T-helper 2 cell (primary cell): ENCODE measurements at places on chromosomes 1 and 21.

DNA sequence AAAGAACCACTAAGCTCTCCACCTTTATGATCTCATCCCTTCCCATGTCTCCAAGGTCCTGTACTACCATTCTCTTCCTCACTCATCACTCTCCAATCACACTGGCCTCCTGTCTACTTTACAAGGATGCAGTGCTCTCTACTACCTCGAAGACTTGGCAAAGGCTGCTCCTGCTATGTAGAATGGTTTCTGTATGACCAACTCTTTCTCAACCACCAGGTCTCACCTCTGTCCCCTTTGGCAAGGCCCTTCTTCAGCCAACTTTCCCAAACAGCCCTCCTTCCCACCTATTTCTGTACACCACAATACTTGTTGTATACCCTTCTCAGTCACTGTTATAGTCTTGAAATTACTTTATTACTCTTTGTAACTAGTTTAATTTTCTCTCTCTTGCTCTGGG lies 41.2 kb downstream of the FYB2 start:
- DNase-seq: no peak

- no peak for DNase-seq
Observed at GRCh38 chr1:108041360-108042142, 76.6 kb upstream of the VAV3 start.

DNA sequence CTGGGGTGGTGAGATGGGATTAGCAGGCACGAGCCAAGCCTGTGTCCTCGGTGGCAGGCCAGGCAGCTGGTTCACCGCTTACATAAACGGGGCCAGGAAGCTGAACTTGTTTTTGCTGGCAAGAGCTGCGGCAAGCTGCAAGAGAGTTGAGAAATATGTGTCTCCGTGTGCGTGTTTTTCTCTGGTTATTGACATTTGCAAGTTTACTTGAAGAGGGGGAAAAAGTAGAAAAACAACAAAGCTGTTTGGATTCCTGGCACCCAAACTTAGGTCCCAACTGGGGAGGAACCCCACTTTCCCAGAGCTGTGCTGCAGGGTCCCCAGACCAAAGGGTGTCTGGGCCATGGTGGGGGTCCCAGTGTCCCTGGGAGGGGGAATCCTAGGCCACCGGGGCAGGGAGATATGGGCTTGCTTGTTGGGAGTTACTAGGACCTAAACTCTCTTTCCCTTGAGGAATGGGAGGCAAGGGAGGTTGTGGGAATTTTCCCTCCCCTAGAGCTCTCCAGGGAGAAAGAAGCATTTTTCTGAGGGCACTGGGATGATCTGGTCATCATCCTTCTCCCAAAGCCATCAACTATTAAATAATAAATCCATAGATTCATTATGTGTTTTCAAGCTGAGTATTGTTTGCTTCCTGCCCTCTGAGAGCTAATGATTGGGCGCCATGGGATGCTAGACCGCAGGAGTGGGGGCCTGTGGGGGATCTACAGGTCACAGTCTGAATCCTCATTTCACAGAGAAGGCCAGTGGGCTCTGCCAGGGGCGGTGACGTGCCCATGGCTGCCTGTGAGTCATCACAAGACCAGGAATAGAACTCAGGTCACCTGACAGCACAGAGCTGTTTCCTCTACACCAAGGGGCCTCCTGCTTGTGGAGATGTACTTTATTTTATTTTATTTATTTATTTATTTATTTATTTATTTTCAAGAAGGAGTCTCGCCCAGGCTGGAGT lies 14.8 kb downstream of the IL6R start:
- peak; percentile 44 for DNase-seq

- DNase-seq: no peak
Observed at GRCh38 chr1:117094841-117095604, 26.5 kb downstream of the TRIM45 start.

- DNase-seq: no peak
Observed at GRCh38 chr1:208446271-208446691, 202.1 kb upstream of the PLXNA2 start.

- no peak for DNase-seq
Observed at GRCh38 chr1:17561561-17561985, 22.1 kb downstream of the ARHGEF10L start.

GRCh38 chr1:86100401-86100800 lies 56.2 kb downstream of the COL24A1 start:
- no peak for DNase-seq

DNA sequence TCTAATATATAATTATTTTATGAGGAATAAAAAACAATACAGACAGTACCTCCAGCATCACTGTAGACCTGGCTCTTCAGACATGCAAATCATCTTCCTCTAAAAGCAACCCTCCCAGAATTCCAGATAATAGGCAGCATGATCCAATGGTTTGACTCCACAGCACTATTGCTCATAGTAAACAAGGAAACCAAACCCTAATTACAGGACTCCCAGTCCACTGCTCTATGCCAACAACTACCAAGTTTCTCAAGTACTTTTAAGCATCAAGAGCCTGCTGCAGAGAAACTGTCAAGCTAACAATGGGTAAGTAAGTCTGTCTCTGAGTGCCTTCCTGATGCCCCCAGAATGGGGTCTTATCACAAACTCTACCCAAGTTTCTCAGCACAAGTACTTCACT lies 57.2 kb downstream of the EYA3 start:
- DNase-seq: no peak

GRCh38 chr1:50774759-50775351 lies 185.2 kb downstream of the FAF1 start:
- no peak for DNase-seq

DNA sequence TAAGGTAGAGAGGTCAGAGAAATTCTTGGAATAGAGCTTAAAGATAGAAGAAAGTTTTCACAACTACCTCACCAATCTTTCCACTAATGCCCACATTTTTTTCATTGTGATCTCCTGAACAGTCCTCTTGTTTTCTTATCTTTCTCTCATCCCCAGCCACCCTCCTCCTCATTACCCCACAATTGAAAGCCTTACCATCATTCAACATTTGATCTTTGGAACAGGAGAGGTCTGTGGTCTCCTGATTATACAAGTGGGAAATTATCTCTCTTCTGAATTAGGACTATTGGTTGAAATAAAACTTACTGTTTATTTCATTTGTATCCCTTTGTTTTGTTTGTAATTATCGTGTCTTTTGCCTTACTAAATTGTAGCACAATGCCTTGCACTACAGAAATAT lies 29.6 kb downstream of the DNAH14 start:
- DNase-seq: no peak

DNA sequence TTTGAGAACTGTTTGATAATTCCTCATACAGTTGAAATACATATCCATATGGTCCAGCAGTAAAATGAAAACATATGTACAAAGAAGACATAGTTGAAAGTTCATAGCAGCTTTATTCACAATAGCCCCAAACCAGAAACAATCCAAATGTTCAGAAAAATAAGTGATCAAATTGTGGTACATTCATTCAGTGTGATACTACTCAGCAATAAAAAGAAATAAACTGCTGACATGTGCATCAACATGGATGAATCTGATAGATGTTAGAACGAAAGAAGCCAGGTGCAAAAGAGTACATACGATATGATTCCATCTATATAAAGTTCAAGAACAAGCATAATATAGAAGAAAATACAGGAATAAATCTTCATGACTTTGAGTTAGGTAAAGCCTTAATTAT lies 77.2 kb downstream of the EVI5 start:
- no peak for DNase-seq

- DNase-seq: peak; percentile 25
Observed at GRCh38 chr1:211259638-211260126, 516 bp downstream of the RCOR3 start.

DNA sequence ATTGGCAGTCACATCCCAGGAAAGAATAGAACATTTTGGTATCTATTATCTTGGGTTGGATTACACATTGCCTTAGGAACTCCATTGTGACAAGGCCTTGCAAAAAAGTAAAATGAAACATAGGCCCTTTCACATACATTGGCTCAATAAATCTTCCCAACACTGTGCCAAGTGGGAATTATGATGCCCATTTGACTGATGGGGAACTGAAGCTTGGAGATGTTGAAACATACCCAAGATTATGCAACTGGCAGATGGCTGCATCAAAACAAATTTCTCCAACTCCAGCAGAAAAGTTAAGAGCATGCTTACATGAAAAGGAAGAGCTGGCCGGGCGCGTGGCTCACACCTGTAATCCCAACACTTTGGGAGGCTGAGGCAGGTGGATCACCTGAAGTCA lies 26.9 kb downstream of the PLEKHO1 start:
- no peak for DNase-seq

DNA sequence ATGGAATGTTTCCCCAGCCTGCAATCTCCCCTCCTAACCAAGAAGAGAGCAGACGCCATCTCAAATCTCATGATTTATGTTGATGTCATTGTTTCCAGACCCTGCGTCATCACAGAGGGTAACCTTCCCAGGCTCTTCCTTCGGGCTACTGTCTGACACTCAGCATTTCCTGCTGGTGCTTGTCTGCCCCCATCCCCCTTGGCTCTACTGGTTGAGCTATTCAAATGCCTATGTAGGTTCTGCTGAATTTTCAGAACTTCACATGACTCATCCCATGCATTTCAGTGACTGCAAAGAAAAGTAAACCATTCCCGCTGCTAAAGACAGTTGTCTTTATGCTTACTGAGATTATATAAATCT lies 24.8 kb upstream of the ITPKB start:
- peak; percentile 51 for DNase-seq

DNA sequence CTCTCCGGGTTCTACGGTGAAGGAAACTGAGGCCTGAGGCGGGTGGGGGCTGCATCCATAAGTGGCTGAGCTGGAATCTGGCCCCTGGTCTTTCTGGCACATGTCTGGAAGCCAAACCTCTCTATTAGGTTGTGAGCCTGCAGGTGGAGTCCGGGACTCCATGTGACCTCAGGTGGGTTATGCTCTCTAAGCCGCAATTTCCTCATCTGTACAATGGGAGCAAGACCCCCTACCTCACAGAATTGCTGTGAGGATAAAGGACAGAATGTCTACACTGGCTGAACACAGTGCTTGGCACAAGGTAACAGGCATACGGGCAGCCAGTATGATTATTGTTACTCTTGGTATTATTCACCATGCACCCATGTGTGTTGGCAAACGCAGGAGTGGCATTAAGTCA lies 6.7 kb downstream of the EPHA2 start:
- DNase-seq: no peak

GRCh38 chr1:52976183-52977035 lies 49.3 kb downstream of the SCP2 start:
- no peak for DNase-seq

GRCh38 chr1:30108186-30108585 lies 615.2 kb downstream of the MATN1 start:
- no peak for DNase-seq

- DNase-seq: no peak
Observed at GRCh38 chr1:69987881-69988280, 217.5 kb downstream of the LRRC40 start.

DNA sequence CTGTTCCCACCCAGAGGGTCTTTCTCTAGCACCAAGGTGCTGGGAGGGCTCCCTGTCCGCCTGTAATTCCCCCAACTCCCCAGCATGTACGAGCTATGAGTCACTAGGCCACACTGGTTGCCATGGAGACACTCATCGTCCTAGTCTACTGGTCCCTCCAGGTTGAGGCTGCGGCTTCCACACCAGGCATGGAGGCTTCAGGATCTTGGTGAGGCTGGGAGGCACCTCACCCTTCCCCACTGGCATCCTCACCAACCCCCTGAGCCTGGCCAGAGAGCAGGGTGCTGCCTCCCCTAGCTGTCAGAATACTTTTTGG lies 75.6 kb upstream of the KAZN start:
- DNase-seq: no peak

- no peak for DNase-seq
Observed at GRCh38 chr1:51190961-51191360, 45.1 kb upstream of the RNF11 start.

DNA sequence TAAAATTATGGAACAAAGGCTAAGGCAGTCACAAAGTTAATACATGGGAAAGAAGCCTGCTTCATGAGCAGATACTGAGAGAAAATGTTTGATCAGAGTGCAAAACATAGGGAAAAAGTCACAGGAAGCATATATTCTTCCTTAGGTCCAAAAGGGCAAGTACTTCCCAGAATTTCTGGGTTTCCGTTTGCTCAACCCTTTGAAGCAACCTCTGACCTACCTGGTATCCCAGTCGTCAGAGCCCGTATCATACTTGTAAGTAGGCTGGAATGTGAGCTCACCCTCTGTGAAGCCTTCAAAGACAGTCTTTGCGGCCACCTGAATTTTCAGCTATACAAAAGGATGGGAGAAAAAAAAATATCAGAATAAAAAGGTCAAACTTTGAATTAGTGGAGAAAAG lies 20.5 kb upstream of the MTF1 start:
- no peak for DNase-seq

GRCh38 chr1:225897595-225898514 lies 8.9 kb upstream of the LEFTY1 start:
- peak; percentile 53 for DNase-seq

DNA sequence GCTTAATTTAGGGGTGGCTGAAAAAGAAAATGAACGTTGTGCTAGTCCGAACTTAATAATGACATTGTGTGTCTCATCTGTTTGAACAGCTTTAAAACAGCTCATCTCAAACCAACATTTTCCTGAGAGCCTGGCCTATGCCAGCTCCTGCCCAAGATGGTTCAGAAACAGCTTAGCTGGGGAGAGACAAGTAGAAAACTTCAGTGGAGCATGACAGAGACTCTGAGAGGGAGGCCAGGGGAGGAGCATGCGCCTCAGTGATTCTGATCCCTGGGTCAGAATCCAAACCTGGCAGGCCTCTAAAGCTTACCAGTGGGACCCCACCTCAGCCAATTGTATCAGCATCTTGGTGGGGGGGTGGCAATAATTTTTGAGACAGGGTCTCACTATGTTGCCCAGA lies 99.3 kb downstream of the TAS1R2 start:
- DNase-seq: no peak

GRCh38 chr1:233238884-233239431 lies 56.6 kb downstream of the PCNX2 start:
- DNase-seq: no peak

GRCh38 chr21:45379171-45379900 lies 25.6 kb upstream of the COL18A1 start:
- DNase-seq: no peak

DNA sequence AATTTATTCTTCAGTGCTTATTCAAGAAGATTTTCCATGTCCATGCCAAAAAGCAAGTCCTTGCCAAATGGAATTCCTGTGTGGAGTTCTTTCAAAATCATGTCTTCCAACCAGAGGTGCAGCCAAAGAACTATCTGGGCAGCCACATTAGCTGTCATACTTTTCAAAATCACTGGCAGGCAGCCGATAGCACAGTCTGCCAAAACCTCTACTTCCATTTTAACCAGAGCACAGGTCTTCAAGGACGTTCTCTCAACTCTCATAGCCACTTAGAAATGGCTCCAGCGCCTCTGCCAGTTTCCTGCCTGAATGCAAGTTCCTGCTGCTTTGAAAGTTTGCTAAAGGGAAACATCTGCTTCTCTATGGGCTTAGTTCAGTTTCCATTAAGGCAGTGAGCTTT lies 975.7 kb upstream of the ADGRL4 start:
- no peak for DNase-seq
